AML-193 (cell line): ENCODE measurements at places on chromosomes 7 and 10.

- DNase-seq, result no peak
These were observed 66.6 kb downstream of the ADARB2 start for GRCh38 chr10:1670541-1671365.

GRCh38 chr10:119257899-119258419 is 50.6 kb downstream of the GRK5 start:
- DNase-seq, result no peak

DNA sequence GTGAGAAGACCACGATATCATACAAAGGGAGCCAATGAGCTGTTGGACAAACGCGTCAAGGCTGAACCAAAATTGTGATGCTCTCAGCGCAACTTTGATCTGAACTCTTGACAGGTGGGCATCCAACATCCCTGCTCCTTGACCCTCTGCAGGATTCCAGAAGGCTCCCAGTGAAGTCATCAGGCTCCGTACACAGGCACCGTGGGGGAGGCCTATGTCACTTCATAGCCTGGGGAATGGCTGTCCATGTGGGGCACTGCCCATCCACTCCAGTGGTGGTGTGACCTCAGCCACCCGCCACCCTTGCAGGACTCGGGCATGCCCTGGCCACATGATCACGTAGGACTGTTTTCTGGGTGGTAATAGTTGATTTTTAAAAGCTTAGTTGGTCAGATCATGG is 233.8 kb upstream of the GRB10 start:
- no peak for DNase-seq

- no peak for DNase-seq
These were observed 65.7 kb downstream of the TLL2 start for GRCh38 chr10:96448021-96448457.

- DNase-seq, result no peak
These were observed 4.9 kb upstream of the ZMIZ2 start for GRCh38 chr7:44743750-44744149.

- no peak for DNase-seq
These were observed 6.8 kb upstream of the HECW1 start for GRCh38 chr7:43105521-43106120.

DNA sequence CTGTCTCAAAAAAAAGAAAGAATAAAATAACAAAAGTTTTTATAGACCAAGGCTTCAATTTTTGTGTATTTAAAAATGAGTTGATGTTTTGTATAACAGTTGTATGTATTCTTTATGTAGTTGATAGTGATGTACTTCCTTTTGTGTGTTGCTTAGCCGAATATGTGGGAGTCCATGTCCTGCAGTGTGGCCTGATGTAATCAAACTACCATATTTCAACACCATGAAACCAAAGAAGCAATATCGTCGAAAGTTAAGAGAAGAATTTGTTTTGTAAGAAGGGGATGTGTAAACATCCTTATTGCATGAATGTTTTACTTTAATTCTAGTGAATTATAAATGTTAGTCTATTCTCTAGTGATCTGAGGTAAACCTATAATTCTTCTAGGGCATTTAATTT is 56.6 kb downstream of the MPLKIP start:
- peak; percentile 63 for DNase-seq
